ENCODE measurements at places on chromosomes 6 and 20.
A peak's percentile ranks its signal among the peaks of the same experiment; 100 is the strongest.

DNA sequence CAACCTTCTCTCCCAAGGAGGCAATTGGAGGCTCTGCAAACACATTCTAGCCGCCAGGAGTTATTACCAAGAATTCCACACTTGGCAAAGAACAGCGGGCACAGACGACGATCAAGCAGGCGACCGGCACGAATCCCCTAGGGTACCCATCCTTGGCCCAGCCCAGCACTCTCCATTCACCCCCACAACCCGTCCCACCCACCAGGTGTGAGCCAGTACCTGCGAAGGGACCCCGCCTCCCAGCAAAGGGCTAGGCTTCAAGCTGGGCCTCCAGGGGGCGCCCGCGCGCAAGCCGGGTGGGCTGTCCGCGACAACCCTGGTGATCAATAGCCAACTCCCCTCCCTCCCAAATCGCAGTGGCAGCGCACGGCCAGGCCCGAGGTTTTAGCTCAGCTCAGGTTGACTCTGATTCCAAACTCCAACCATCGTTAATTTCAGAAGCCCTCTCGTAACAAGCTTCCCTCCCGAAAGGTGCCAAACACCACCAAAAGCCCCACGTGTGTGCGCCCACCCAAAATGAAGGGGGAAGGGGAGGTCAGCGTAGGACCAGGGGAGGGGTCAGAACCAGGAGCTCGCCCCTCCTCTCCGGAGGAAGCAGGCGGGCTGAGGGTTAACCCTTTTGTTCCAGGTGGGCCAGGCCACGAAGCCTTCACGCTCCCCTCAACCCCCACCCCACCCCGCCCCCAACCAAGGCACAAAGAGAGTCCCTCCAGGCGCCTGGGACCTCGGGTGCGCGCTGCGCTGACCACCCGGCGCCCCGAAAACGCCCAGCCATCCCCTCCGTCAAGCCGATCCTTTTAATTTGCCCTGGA lies 2.1 kb downstream of the SALL4 start:
- DNase-seq = peak; percentile 46

DNA sequence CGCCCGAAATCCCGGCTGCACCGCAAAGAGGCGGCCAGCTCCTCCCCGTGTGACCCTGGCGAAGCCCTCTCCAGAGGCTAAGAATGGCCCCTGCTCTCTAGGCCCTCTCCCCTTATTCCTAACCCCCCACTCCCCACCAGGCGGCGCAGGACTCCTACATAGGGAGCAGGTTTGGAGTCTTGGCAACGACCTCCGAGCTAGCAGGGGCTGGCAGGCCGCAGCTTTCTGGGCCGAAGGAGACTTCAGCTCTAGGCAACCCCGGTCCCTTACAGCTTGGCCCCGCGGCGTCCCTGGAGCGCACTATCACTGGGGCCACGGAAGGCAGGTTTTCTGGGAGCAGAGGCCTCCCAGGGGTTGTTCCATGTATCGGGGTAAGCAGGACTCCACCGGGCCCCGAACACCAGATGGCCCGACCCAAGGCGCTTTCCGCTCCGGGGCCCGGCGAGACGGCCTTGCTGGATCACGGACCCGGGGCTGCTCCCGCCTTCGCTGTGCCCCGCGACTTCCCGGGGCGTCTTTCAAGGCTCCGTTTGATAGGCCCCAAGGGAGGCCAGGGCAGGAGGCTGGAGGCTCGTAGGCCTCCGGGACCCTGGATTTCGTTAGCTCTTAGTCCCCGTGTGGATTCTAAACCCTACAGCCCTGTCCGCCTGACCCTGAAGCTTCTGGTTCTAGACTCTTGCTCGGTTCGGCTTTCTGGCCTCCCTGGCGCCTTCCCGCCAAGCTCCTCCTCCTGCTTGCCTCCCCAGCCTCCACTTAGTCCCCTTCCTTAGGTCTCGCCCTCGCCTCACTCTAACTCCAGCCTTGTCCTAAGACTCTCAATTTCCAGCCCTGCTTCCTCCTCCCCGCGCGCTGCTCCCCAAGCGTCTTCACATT lies 1.9 kb downstream of the SLC32A1 start:
- DNase-seq = no peak

DNA sequence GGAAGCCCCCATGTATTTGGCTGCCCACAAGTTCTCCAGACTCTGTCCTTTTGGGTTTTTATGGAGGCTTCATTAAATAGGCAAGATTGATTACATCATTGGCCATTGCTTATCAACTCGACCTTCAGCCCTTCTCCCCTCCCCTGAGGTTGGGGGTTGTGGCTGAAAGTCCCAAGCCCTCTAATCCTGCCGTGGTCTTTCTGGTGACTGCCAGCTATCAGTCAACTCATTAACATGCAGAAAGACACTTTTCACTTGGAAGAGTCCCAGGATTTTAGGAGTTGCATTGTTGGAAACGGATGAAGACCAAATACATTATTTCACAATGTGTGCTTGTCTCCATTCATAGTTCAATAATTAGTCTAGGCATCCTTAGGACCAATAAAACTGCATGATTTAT lies 9.5 kb downstream of the CDC5L start:
- DNase-seq = no peak

DNA sequence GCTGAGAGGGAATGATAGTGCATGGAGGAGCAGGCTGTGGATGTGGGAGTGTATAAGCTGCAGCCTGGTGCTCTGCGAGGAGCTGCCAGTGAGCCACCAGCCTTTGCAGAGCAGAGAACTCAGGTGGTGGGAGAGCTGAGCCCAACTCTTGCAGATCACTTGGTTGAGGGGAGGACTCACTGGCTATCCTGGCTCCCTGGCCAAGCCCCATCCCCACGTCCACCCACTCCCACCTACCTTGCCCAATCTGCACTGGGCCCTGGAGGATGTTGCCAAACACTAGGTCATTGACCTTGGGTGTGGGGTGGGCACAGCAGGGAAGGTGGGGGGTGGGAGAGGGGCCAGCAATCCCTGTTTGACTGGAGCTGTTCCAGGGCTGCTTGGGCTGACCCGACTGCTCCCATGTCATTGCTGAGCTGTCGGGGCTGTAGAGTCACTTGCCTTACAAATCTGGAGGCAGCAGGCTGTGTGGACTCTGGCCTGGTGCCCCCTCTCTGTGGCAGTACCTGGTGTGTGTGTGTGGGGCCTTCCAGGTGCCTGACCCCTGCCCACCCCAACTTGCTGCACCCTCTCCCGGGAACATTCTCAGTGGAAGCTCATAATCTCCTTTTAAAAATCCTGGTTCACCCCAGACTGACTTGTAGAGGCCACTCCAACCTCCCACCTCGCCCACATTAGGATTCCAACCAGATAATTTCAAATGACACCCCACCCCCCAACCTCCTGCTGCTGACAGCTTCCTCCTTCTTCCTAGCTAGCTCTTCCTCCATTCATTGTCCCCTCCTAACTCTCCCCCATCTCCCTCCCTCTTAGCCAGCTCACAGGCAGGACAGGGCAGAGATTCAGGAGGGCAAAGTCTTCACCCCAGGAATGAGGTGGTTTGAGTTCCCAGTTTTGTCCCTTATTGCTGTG lies 162.3 kb downstream of the MRPL14 start:
- DNase-seq = no peak

DNA sequence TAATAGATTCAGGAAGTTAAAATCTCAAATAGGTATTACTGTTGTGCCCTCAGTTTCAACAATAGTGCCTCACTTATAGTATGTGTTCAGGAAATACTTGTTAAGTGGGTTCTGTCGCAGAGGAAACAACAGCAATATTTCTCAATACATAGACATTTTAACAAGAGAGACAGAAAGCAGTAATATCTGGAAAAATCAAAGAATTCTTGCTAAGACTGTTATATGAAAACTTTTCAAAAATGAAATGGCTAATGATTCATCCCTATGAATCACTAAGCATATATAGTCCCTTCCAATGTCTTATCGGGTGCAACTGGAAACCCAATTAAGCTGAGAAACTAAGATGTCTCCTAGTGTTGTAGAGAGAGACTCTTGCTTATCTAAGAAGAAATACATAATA lies 668.9 kb downstream of the TFAP2A start:
- no peak for DNase-seq

GRCh38 chr6:98977671-98978292 lies 30.0 kb upstream of the FBXL4 start:
- DNase-seq = no peak

DNA sequence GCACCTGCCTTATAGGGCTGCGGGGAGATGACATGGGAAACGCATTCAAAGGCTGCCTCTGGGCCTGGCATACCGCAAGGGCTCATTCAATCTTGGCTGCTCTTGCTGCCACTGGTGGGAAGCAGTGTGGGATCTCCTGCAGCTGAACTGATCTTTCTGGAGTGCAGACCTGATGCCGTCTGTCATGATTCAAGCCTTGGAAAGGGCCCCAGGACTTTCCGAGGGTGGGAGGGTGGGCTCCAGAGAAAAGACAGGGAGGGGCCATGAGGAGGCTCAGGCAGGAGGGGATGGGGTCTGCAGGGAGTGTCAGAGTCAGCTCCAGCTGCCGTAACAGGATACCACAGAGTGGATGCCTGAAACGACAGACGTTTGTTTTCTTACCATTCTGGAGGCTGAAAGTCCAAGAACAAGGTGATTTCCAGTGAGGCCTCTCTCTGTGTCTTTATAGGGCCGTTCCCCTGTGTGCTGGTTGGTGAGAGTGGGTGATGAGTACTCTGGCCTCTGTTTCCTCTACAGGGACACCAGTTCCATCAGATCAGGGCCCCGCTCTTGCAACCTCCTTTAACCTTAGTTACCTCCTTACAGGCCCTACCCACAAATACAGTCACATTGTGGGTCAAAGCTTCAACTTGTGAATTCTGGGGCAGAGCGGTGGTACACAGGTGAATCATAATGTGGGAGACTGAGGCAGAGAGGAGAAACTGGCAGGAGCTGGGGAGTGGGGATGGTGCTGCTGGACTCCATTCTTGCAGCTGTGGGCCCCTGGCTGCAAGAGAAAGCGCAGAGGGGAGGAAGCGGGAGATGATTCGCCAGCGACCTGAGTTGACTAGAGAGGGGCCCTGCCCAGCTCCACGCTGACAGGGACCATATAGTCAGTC lies 148.4 kb downstream of the SYCP2 start:
- DNase-seq = no peak

GRCh38 chr6:107646776-107647438 lies 157.0 kb downstream of the SOBP start:
- no peak for DNase-seq

GRCh38 chr6:159609652-159610178 lies 83.3 kb downstream of the SOD2 start:
- DNase-seq = no peak

DNA sequence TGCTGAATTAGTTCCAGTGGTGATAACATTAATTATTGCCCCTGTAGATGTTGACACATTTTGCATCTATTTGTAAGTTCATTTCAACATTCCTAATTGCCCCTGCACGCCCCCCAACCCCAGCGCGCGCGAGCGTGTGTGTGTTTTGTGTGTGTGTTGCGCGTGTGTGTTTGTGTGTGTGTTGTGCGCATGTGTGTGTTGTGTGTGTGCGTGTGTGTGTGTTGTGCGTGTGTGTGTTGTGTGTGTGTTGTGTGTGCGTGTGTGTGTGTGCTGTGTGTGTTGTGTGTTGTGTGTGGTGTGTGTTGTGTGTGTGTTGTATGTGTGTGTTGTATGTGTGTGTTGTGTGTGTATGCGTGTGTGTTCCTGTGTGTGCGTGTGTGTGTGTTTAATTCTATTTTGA lies 245.7 kb upstream of the GMDS start:
- DNase-seq = no peak

GRCh38 chr6:17204533-17204932 lies 76.6 kb upstream of the RBM24 start:
- no peak for DNase-seq

DNA sequence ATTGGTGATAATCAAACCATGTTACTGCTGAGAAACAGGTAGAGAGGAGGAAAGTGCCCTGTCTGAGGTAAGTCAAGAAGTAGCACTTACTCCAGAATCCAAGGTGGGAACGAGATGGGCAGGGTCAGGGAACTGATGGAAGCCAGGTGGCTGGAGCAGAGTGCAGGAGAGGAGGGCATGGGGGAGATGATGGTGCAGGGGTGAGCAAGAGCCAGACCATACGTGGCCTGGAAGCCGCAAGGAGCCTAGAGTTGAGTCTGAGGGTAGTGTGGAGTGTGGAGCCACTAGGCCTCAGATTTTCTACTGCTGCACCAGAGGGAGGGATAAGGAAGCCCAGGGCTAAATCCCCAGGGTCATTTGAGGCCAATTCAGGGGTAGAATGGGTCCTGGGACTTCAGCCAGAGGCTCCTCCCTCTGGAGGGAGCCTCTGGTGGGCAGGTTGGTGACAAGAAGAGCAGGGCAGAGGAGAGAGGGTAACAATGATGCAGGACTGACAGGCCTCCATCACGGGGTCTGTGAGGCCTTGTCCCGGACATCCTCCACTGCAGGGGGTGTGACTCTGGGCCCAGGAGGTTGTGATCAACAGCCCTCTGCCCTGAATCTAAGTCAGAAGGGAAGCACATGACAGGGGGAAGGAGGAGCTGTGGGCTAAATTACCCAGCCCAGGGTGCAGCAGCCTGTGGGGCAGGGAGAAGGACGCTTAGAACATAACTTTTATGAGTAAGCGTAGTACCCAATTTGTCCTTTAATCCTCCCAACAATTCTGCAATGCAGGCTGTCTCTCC lies 28.7 kb downstream of the COX4I2 start:
- no peak for DNase-seq

DNA sequence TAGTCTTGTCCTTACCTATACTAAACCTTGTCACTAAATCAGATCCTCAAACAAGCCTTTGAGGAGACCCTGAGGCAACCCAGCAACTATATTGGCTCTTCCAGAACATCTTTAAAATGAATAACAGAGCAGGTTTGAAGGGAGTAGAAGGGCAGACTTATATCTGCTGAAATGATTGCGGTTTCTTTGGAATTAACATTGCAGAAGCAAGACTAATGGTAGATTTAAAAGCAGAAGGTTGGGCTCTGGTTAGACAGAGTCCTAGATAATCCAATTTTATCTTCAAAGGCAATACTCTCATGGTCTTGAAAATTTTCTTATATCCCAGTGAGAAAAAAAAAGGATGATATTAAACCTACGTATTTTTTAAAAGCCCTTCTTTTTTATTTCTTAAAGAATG lies 19.1 kb downstream of the FHL5 start:
- DNase-seq = no peak

- DNase-seq = no peak
These were observed 20.5 kb downstream of the PTCHD4 start for GRCh38 chr6:48090546-48090945.

DNA sequence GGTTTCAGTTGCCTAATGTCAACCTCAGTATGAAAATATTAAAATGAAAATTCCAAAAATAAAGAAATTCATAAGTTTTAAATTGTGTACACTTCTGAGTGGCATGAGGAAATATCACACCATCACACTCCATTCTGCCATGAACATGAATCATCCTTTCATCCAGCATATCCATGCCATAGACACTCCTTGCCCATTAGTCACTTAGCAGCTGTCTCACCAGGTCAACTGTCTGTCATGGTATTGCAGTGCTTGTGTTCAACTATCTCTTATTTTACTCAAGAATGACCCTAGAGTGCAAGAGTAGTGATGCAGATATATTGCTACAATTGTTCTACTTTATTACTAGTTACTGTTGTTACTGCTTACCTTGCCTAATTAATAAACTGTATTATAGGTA lies 712.4 kb downstream of the EPHA7 start:
- no peak for DNase-seq
